ENCODE measurements at places on chromosomes 3 and 15.
A peak's percentile ranks its signal among the peaks of the same experiment; 100 is the strongest.

DNA sequence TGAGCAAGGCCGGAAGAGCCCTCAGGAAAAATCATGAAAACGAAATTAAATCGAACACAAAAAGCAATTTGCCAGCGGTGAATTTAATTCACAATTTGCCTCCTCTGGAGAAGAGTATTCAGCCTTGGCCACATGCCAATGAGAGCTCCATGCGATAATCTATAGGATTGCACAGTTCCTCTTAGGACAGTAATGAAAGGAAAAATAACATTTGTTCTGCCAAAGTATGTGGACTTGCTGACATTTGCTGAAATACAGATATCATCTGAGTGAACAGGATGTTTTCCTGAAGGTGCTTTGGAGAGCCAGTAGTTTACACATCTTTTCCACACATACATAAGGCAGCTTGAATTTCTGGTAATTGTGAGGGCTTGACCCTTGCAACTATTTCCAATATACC is 188.6 kb upstream of the PDZRN3 start:
- DNase-seq = no peak

GRCh38 chr3:84906065-84906464 is 52.7 kb upstream of the CADM2 start:
- DNase-seq = no peak

GRCh38 chr3:134796281-134797056 is 1.4 kb downstream of the EPHB1 start:
- DNase-seq = no peak

- DNase-seq = no peak
Measured at GRCh38 chr15:60757831-60758570, 279.1 kb upstream of the ICE2 start.

GRCh38 chr3:160874736-160875135 is 118.7 kb downstream of the PPM1L start:
- no peak for DNase-seq

DNA sequence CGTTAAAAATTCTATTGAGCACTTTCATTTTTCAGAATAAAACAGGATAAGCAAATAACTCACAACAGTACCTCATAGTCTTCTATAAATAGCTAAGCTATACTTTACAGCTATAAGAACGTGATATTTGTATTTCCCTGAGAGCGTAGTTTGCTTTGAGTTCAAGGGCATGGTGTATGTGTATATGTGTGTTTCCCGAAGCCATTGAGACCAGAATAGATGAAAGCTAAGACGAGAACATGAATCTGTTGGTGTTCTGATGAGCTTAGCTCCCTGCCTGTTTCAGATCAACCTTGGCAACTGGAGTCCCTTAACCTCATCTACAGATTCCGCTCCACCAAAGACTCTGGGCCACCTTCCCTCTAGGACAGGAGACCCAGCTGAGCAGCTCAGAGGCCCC is 59.5 kb upstream of the MCF2L2 start:
- no peak for DNase-seq

DNA sequence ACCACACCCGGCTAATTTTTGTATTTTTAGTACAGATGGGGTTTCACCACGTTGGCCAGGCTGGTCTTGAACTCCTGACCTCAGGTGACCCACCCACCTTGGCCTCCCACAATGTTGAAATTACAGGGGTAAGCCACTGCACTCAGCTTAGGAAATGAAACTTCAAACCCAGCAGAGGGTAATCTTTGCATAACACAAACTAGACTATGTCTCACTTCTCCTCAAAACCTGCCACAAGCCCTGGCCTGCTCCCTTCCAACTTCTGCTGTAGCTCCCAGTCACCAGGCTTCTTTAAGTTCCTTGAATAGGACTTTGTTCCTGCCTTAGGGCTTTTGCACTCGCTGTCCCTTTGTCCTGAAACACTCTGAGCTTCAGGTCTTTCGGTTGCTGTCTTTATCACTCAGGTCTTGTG is 39.2 kb upstream of the SEMA4B start:
- peak; percentile 45 for DNase-seq

- DNase-seq = no peak
Measured at GRCh38 chr15:42194513-42194912, 13.6 kb downstream of the VPS39 start.

DNA sequence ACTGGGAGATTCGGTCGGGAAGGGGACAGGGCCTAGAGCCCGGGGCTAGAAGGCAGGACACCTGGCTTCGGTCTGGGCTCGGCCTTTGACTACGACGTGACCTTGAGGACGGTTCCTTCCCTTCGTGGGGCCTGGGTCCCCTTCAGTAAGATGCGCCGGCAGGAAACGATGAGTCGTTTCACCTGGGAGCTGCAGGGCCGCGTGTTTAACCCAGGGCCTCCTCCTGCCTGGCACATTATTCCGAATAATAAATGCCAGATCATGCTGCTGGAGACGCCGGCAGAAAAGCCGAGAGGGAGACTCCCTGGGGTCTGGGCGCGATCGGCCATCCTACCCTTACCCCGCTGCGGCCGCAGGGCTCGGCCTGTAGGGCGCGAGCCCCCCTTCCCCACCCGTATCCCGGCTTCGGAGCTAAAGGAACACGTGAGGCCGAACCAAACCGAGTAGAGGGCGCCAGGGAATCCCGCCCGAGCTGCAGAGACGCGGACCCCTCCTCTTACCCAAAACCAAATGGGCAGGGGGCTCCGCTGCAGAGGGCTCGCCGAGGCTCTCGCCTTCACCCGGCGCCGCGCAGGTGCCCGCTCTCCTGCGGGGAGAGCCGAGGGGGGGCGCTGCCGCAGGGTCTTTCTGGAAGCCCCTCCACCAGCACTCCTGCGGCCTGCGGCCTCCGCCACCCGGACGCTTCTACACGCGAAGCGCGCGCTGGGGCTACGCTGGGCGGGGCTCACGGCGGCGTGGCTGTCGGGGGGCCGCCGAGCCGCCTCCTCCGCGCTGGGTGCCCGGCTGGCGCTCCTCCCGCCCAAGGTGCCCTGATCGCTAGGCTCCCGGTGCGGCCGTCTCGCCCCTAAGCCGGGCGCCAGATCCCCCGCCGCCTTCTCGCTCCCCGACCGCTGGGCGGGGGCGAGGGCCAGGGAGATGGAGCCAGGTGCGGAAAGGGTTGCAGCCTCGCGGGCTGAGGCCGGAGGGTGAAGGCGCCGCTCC is at the start of gene BDH1:
Gene BDH1 (minus strand): TSS at position 688 of the 981 bp plus-strand sequence. CDS start 9,525 bp downstream, outside the sequence.
- peak; percentile 59 for DNase-seq

DNA sequence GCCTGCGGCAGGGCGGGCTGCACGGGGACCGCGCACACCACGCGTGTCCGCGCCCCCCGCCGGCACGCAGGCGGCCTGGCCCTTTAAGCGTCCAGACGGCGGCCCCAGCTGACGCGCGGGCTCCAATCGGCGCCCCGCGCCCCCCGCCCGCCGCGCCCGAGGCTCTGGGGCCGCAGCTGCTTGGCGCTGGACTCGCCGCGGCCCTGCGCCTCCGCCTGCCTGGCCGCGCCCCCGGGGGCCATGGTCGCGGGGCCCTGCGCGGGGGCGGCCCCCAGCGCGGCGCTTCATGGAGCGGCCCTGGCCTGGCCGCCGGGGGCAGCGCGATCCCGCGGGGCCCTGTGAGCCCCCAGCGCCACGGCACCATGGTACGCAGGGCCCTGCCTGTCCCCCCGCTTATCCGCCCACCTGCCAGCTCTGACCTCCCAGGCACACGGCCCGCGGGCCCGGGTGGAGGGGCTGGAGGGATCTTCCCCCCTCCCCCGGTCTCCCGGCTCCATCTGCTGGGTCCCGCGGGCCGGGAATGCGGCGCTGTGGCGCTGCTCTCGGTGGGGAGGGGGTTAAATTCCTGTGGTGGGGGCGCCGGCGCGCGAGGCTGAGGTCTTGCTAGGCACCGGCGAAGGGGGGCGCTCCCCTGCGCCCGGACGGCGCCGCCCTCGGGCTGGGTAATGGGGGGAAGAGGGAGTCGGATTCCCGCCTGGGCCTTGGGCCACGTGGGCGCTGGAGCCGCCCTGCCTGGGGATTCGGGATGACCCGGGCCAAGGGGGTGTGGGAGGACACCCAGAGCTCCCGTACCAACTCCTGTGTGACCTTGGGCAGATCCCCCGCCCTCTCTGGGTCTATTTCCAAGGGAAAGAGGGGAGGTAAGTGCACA is 1.1 kb downstream of the ZBTB47 start:
- no peak for DNase-seq

- no peak for DNase-seq
Measured at GRCh38 chr15:99453637-99454030, 112.2 kb upstream of the MEF2A start.

- no peak for DNase-seq
Measured at GRCh38 chr15:57619746-57620145, 28.0 kb downstream of the MYZAP start.

GRCh38 chr3:146640955-146641867 is 36.1 kb upstream of the PLSCR5 start:
- no peak for DNase-seq

- DNase-seq = no peak
Measured at GRCh38 chr3:61929617-61930016, 368.2 kb downstream of the PTPRG start.

DNA sequence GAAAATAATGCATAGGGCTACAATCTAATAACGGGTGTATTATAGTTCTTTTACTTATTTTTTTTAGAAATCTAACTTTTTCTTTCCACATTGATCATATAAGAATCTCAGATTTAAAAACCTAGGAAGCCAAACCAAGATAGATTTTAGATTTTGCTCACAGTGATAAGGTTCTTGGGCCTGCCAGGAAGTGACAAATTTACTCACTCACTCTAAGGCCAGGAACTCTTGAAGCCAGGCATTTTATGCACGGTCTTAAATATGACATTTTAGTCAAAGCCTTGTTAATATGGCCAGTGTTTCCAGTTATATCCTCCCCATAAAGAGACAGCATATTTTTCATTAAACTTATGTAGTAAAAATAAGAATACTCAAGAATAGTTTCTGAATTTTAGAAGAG is 271.4 kb downstream of the SQOR start:
- DNase-seq = no peak

DNA sequence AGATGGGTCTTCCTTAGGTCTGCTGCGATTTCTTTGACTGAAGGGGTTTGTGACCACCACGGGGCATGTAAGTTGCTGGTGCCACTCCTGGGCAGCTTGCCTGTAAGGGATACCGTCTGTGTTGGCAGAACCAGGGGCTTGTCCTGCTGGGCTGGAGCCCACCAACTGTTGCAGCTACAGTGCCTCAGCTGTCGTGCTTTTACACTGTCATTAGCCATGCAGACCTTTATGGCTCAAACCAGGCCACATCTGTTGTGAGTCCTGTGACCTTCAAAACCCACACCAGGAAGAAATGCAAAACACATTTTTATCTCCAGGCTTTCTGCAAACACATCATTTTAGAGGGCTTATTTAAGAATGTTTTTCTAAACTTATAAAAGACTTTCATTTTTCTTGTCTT is 168.7 kb downstream of the PTPRG start:
- no peak for DNase-seq

DNA sequence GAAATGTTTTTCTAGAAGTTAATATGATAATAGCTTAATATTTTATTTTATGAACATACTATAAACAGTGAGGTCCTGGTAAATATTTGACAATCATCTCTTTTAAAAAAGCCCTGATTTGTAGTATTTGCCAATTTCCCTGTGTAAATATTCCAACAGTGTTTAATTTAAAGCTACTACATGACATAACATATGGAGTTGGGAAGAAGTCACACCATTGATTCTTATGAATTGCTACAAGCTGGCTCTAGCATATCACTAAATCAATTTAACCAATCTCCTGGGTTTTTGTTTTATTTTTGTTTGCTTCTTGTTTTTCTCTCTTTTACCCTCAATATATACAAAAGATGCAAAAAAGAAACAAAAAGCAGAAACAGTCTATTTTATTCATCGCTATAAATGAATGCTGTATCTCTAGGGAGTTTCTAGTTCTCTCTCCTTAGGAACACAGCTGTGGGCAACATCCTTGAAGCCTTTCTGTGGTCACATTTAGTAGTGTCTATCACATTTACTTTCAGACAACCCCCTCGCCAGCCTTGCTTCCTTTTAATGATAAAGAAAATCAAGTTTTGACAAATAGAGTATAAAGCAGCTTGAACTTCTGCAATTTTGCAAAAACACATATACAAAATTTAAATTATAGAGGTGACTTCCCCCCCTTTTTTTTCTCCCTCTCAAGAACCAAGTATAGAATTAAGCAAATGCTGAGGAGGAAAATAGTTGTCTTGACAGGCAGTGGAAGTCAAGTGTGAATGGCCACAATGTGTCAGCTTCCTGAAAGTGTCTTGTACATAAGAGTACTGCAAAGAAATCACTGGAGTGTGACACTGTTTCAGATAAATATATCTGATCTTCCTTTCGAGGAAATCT is 21.4 kb downstream of the CCR1 start:
- DNase-seq = peak; percentile 82

GRCh38 chr3:29144807-29145206 is 136.1 kb upstream of the RBMS3 start:
- no peak for DNase-seq

- no peak for DNase-seq
Measured at GRCh38 chr15:40330368-40330836, 6.9 kb downstream of the INAFM2 start.

DNA sequence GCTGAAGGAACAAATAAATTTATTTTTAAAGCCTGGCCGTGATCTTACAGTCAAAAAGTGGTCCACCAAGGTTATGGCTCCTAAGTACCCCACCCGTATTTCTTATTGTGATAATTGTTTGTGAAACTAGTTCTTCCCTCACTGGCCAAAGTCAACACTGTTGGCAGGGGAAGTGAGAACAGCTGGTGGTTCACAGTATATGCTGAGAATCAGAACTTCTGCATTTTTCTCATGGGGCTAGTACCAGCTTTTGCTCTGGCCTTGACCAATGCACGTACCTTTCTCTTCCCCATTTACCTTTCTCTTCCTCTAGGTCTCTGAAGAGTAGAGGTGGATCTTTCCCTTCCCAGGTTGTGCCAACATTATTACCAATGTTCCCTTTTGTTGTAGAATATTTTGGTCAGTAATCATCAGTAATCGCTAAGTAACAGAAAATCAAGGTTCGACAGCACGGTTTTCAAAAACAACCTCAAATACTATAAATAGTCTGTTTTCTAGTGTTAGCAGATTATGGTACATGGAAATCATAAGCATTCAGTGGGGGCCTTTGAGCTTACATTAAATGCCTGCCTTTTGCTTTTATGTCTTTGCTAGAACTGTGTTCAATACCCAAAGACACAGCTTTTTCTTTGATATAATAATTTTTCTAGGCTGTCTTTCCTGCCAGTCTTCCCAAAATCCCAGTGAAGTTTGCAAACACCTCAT is 268.0 kb downstream of the LPP start:
- peak; percentile 86 for DNase-seq

DNA sequence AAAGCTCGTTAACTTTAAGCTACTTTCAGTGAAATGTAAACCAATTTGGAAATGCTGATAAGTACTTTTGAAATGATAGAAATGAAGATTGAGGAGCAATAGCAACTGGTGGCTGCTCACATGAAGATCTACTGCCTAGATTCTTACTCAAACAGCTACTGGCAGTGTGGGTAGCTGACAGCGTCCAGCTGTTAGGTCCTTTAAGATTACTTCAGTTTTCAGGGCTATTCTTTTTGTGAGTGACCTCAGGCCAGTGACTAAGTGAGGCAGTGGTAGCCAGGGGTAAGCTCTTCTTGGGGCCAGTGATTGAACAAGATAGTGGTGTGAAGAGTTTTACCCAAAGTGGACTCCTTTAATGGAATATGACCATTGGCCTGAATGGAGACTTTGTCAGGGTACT is 41.3 kb downstream of the NECTIN3 start:
- DNase-seq = no peak
